ENCODE measurements at places on chromosomes 7 and 10.
A peak's percentile ranks its signal among the peaks of the same experiment; 100 is the strongest.

DNA sequence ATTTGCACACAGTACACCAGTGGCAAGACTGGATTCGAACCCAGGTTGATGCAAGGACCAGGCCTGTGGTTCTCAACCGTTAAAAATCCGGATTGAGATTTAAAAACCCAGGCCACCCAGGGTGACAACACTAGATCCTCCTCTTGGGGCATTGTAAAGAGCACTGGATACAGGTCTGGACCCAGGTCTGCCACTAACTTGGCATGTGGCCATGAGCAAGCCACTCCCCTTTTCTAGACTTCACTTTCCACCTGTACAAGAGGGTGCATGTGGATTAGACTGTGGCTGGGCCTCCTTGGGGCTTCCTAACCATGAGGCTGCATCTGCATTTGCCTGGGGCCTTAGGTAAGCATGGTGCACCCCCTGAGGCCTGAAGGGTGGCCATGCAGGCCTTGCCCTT, 21.7 kb upstream of the SLC29A3 start:
- DNase-seq: no peak

DNA sequence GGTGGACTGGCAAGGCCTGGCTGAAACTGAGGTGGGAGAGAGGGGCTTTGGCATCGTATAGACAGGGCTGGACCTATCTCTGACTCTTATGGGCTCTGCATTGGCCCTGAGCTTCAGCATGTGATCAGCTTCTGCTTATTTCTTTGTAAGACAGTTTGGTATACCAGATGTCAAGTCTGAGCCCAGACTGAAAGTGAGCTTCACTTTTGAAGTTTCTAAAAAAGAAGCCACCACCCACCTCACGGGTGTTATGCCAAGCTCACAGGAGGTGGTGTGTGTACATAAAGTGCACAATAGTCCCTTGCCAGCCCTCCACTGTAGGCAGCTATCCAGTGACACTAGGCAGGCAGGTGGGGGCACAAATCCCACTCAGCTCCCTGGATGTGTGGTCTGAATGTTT, 68.7 kb upstream of the SEPHS1 start:
- DNase-seq: no peak

GRCh38 chr10:124047427-124048152, 45.8 kb downstream of the CHST15 start:
- no peak for DNase-seq

DNA sequence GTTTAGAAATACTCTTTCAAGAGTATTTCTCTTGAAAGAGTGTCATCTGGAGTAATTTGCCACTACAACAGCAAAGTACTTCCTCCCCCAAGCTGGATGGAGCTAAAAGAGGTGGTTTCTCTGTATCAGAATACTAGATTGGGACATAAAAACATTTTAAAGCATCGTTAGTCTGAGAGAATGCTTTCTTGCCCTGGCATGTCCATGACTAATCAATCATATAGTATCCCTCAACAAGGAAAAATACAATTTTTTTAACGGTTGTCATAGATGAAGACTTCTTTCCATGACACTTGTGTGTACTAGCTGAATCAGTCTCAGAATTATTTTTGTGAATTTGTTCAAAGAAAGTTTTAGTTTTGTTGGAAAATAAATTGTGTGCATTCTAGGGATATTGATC, 237.9 kb downstream of the NEBL start:
- DNase-seq: no peak

DNA sequence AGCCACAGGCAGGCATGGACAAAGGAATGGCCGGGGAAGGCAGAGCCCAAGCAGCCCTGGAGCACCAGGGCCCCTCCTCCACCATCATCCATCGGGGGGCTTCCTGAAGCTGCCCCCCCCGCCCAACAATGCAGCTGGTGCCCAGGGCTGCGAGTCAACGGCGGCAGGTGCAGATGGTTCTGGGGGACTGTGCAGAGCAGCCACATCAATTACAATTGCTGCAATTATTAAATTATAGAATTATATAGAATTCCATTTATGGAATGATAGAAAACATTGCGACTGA, 28.3 kb downstream of the EBF3 start:
- no peak for DNase-seq

DNA sequence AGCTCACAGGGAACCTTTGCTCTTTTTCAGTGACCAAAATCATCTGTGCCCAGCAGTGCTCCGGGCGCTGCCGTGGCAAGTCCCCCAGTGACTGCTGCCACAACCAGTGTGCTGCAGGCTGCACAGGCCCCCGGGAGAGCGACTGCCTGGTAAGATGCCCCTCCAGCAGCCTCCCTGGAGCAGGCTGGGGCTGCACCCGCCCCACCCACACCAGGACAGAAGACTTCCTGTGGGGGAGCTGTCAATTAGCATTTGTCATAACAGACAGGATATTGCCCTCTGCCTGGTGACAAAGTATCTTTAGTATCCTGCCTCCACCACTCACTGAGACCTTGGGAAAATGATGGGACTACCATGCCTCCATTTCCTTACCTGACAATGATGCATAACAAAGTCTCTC, 133.7 kb downstream of the EGFR start:
- no peak for DNase-seq

DNA sequence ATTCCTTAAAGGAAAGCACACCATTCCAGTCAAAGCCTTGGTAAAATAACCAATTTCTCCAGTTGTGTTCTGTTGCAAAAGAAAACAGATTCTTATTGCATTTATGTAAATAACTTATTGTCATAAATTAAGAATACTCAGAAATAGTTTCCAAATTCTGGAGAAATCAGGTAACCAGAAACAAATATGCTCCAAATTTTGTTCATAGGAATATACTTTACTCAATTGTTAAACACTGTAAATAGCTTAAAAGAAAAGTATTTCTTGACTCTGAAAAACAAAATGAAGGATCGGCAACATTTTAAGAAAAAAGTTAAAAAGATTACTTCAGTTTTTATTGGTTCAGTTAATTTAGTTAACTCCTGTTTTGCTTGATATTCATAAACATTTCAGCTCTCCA, 67.1 kb upstream of the PIK3CG start:
- DNase-seq: no peak

GRCh38 chr7:42292991-42293521, 56.0 kb upstream of the GLI3 start:
- no peak for DNase-seq

GRCh38 chr7:106865130-106866041, at the start of gene PIK3CG:
Gene PIK3CG, plus strand, starts transcription at chr7:106865282. Its CDS starts 2,280 bp downstream, at chr7:106867562.
- no peak for DNase-seq

GRCh38 chr7:125358551-125359167, 429.0 kb upstream of the POT1 start:
- no peak for DNase-seq

- DNase-seq: no peak
These were observed 31.8 kb upstream of the LSM8 start for GRCh38 chr7:118152149-118152548.

DNA sequence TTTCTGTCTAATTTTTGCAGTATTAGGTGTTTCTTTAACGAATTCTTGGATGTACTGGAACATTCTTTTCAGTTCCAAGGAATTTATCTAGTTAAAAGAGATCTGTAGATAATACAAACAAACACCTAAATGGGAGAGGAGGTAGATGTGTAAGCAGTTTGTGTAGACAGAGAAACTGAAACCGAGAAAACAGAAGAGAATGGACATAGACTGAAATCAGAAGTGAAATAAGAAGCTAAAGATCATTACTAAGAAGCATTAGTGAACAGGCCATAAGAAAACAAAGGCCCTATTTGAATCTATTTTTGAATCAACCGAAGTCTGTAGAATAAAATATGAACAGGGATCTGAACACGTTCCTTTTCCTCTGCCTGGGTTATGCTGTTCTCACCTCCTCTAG, 26.5 kb upstream of the TMEM229A start:
- no peak for DNase-seq

DNA sequence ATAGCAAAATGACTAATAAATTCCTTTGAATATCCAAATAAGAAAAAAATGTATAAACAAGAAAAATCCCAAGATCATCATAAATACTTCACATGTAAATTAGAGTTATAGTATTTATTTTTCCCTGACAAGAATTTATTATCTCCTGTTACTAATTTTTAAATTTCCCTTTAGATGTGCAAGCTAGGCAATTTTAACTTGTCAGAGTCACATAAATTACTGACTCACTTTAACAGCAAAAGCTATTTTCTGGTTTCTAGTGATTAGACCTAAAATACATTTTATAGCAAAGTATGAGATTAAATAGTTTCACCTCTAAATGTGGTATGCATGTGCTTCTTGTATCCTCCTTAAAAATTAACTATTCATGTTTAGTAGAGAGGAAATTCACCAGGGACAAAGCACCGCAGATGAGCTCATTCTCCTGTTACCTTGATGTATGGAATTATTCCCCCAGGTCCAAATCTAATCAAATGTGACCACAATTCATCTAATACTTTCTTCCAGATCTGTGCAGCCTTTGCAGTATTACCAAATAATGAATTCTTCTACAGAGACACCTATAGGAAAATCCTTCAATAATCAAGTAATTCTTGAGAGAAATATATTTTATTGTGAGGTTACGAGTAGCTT, 621.2 kb downstream of the DNAJB9 start:
- no peak for DNase-seq

DNA sequence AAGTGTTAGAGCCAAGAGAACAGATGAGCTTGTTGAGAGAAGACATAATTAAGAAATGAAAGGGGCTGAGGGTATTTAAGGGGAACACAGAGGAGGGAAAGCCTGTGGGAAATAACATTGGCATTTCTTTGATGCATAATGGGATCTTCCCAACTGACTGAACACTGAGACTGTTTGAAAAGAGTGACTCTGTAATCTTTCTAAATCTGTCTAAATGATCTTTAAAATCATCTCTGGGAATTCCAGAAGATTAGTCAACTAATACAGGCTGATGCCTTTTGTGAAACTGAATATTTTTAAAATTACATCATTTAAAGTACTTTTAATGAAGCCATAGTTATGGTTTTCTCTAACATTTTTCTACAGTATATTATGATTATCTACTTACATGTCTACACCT, 17.4 kb upstream of the SLC35G1 start:
- no peak for DNase-seq

GRCh38 chr10:17029581-17030271, 99.9 kb downstream of the CUBN start:
- DNase-seq: peak; percentile 79

DNA sequence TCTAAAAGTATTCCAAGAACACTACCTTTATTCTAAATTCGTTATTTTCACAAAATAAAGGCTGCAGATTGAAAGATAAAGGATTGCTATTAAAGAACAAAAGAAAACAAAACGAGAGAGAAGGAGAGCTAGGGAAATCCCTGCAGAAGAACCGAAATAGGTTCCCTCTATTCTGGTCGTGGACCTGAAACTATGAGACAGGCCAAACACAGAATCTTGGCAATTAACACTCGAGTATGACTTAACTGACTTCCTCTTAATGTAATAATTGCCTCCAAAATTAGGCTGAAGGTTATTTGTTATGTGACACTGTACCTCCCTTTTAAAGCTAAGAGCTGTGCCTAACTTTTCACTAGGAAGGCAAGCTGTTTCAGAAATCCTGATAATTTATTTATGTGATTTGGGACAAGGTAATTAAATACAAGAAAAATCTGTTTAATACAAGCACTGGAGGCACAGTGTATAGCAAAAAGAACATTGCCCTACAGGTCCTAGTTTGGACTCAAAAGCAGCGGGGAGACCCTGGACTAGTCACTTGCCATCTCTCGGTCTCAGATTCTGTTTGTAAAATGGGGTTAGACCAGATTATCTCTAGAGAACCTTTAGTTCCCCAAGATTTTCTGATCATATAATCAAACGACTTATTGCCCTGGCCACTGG, 11.6 kb downstream of the NAMPT start:
- DNase-seq: no peak

- no peak for DNase-seq
These were observed 47.4 kb upstream of the SLC29A3 start for GRCh38 chr10:71271662-71272055.

DNA sequence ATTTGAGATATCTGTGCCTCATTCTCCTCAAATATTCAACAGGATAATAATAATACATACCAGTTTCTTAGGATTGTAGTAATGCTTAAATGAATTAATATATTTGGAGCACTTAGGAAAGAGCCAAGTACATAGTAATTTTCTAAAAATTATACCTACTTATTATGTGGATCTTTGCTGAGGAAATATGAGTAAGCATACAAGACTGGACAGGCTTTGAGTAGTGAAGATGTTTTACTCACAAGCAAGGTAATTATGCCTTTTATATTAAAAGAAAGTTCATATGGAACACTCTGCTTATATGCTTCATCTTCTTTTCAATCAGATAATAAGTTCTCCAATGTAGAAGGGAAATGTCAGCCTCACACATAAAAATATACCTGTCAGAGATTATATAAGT, 337.5 kb upstream of the KAT6B start:
- DNase-seq: no peak

- DNase-seq: no peak
These were observed 33.9 kb upstream of the PROSER2 start for GRCh38 chr10:11789306-11789705.

- DNase-seq: no peak
These were observed 8.4 kb downstream of the AQP1 start for GRCh38 chr7:30920021-30920583.

GRCh38 chr10:33862536-33863105, 528.2 kb upstream of the NRP1 start:
- no peak for DNase-seq

GRCh38 chr7:124686543-124687171, 78.9 kb downstream of the GPR37 start:
- no peak for DNase-seq

DNA sequence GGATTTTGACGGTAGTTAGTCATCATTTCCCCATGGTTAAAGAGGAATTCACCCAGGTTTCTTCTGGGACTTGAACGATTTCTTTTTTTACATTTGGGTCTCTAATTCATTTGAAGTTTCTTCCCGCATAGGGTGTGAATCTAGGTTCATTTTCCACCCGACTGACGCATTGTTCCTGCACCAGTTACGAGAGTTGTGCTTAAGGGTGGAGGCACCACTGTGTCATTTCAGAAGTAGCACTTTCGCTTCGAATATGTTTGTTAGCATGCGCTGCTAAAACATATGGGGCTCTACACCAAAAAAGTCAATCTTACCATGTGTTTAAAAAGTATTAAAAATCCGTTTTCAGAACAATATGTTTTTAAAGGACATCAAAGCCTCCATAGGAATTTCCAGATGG, 140.3 kb downstream of the VIPR2 start:
- no peak for DNase-seq

DNA sequence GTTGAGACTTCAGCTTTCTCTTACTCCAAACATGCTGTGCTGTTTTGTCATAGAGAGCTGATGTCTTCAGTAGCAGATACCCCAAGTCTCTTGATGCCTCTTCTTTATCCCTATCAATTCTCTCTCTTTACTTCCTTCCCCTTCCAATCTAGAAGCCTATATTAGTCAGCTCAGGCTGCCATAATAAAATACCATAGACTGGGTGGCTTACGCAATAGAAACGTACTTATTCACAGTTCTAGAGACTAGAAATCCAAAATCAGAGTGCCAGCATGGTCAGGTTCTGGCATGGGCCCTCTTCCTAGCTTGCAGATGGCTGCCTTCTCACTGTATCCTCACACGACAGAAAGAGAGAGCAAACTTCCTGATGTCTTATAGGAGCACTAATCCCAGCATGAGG, 9.0 kb upstream of the GARS1 start:
- no peak for DNase-seq

- DNase-seq: no peak
These were observed 526.4 kb downstream of the DNAJB6 start for GRCh38 chr7:157863176-157863575.

- no peak for DNase-seq
These were observed 106.2 kb downstream of the CUX1 start for GRCh38 chr7:101923602-101923985.

GRCh38 chr7:155410431-155410830, 47.5 kb upstream of the EN2 start:
- DNase-seq: no peak

GRCh38 chr10:35219891-35220890, 93.5 kb downstream of the CREM start:
- DNase-seq: no peak

- no peak for DNase-seq
These were observed 56.8 kb upstream of the SVIL start for GRCh38 chr10:29691564-29692072.

Data from activated T-cell treated with anti-CD3 and anti-CD28 coated beads for 24 hours (primary cell).